Stimulated activated CD8-positive, alpha-beta memory T cell treated with anti-CD3 and anti-CD28 coated beads, Interleukin-4, amount 100 ng/mL, for 48 hours (primary cell): ENCODE measurements at places on chromosomes 1 and 21.

GRCh38 chr1:178564086-178564782 is 51.3 kb downstream of the TEX35 start:
- DNase-seq = no peak

DNA sequence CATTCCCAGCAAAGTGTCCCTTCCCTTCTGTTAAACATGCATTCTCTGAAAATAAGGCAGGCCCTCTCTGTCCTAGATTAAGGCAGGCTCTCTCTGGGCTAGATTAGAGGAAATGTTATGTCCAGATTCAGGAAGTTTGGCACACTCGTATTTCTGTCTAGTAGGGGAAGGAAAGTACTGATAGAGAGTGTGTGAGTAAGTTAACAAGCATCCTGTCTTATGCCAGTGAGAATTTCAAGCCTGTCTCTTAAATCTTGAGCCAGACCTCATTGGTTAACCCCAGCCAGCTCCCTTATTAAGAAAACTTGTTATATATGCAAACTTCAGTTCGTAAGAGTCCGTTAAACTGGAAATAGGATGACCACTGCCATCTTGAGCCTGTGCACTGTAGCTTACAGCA is 31.6 kb downstream of the IGSF5 start:
- no peak for DNase-seq

DNA sequence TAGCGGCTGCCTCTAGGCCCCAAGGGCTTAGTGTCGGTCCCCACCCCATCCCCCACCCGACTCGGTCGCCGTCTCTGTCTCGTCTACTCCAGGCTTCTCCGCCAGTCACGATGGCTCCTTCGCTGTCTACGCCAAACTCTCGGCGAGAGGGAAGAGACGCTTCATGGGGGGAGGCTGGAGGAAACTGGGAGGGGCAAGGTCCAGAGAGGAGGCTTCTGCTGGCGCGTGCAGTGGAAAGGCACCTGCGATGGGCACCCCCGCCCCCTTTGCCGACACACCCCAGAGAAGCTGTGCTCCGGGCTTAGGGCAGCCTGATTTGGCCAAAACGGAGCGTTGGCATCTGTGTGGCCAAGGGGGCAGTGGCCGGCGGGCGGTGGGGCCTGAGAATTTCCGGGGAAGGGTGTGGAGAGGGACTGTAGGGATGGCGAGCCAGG is 1.2 kb upstream of the CSMD2 start:
- no peak for DNase-seq

GRCh38 chr1:183831311-183831710 is 26.4 kb downstream of the RGL1 start:
- no peak for DNase-seq

- DNase-seq = no peak
These were observed 252.4 kb upstream of the B3GALT2 start for GRCh38 chr1:193438771-193439170.

DNA sequence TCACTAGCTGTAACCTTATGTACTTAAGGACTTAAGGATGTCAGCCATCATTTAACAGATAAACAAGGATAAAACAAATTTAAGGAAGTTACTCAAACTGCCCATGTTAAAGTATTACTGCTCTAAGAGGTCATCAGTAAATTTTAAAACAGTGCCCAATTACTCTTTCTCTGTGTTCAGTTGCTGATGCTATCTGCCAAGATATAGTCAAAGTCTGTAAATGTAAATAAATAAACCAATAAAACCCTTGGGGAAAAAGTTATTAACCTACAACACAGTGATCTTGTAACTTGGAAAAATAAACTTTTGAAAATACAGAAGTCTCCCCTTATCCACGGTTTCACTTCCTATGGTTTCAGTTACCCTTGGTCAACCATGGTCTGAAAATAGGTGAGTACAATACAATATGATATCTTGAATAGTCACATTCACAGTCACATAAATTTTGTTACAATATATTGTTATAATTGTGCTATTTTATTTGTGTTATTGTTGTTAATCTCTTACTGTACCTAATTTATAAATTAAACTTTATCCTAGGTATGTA is 501.8 kb downstream of the LMO4 start:
- DNase-seq = no peak

GRCh38 chr1:107572674-107573211 is 392.2 kb downstream of the VAV3 start:
- no peak for DNase-seq

GRCh38 chr1:219514728-219515127 is 98.2 kb downstream of the ZC3H11B start:
- DNase-seq = no peak

DNA sequence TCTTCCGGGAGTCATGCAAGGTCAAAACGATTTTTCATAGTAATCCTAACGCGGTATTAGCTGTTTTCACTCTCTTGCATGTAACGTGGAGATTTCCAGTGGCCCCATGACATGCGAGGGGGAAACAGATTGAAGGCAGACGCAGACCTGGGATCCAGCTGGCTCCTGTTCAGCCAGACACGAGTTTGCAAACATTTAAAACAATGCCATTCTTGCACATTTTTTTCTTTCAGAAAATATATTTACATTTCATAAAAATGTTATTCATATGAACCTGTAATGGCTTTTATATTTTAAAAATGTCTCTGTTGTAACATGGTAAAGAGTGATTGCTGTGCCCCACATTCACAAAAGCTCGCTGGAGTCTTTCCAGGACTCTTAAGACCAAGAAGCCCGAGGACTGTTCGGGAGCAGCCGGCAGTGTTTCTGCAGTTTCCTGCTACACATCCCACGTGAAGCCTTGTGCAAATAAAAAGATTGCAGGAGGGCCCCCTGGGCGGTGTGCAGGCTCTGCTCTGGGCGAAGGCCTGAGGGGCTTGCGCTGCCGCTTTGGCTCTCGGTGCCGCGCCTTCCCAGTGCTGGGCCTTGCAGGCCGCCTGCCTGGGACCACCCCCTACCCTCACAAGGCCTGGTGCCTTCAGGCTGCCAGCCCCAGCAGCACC is 184.9 kb downstream of the DYRK1A start:
- DNase-seq = no peak

DNA sequence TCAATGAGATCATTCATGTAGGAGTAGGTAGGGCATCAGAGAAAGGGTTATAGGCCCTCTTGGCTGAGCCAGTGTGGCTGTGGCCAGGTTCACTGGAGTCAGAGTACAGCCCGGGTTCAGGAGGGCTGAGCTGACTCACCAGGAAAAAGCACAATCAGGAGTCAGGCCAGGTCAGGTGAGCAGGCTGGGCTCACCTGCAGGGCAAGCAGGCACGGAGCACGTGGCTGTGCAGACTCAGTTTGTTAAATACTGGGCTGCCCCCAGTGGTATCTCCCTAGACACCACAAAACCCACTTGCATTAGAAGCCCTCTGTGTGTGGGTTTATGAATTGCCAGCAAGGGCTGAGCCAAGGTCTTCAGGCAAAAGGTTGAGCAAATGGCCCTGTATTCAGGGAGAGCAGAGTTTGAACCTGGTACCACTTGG is 122.1 kb upstream of the SERBP1 start:
- no peak for DNase-seq

- DNase-seq = no peak
These were observed 5.6 kb upstream of the THEM5 start for GRCh38 chr1:151858886-151859665.

DNA sequence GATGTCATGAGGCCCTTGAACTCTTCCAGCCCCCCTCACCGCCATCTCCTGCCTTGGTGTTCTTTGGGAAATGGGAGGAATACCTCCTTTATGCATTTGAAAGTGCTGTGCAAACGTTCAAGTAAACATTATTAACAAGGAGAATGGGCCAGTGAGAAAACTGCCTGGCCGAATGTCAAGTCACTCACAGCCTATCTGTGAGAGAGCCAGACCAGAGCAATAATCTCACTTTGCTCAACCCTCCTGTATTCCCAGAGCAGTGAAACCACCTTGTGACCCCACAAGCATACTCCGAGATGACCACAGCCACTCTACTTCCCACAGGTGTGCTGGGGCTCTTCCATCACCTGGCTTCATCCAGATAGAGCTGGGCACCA is 5.2 kb downstream of the TAL1 start:
- DNase-seq = no peak
